ENCODE measurements at places on chromosomes 11 and 22.

DNA sequence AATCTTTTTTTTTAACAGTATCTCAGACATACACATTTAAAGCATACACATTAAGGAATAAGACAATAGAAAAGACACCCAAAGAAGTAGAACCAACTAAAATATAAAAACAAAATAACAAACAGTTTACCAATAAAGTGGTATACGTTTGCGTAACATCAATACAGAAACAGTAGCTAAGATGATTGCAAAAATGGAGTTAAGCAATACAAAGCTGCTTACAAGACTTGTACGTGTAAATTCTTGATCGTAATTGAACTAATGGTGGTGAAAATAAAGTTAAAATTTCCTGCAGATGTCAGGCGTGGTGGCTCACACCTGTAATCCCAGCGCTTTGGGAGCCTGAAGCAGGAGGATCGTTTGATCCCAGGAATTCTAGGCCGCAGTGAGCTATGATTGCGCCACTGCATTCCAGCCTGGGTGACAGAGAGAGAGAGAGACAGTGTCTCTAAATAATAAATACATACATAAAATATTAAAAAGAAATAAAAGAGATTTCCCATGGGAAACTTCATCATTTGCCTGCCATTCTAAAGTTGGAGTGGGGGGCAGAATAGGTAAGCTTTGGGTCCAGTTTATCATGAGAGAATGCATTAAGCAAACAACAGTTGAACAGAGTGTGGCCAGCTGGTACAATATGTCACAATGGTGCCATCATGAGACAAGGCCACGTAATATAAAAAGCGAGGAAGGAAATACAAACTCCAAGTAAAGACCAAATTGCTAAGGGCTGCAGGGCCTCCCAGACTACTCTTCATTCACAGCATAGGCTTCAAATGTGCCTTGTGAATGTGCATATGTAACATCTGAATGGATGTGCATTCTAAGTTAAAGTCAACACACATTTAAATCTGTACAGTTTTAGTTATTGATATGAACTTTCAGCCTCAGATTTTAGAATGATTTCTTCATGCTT is 38.9 kb upstream of the EED start:
- no peak for DNase-seq

GRCh38 chr22:39185601-39186012 is 33.1 kb upstream of the CBX7 start:
- DNase-seq = peak; percentile 90

DNA sequence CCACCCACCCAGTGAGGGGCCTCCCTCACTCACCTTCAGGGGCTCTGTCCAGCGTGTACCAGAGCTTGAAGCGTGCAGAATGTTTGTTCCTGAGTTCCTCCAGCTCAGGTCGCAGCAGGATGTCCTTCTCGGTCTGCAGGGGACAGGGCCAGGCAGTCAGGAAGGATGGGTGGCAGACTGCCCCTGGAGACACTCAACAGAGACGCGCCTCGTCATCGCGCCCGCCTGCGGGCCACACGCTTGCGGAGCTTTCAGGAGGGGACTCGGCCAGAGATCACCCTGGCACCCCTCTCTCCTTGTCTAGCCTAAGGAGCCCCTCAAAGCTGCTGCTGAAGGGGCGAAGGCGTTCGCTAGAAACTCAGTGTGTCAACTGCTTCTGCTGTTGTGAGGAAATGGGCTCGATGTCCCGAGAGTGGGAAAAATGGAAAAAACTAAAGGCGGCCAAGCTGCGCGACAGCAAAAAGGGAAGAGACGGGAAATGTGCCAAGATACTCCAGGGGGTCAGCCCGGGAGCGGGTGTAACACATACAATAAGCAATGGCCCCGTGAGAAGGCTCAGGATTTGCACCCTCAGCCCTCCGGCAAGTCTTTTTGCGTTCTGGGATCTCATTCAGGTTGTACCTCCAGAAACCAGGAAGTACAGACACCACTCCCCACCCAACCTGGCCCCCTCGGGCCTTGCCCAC is 9.2 kb upstream of the POLDIP3 start:
- no peak for DNase-seq

DNA sequence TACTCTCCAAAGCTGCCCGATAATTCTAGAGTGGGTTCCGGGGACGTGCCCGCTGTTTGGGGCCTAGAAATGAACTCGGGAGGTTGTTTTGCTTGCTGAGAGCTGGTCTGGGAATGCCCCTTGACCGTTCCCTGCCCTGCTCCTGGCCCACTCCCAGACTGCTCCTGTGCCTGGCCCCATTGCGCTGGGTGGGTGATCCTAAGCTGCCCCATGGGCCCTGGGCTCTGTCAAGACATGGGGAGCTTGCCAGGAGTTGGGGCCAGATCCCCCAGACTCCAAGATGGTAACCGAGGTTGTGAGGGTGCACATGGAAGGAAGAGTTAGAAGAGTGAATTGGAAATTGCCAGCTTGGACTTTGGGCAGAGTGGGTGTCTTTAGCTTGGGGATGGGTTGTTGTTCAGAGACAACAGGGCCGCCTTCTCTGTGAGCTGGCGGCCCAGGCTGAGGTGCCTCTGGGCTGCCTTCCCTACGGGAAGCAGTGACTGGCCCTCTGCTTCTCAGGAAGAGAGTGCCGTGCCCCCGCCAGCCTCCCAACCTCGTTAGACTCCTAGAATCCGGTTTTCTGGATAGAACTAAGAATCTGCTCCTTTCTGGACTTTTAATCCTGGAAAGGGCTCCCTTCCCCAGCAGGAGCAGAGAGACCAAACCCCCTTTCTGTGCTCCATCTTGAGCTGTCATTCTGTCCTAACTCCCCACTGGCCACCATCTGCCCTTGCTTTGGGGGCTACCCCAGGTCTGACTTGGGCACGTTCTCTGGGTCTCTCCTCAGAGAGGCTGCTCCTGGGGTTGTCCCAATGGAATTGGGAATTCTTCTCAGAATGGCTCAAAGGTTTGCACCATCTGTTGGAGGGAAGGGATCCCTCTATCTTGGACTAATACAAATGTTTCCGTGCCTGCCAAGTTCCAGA is 1.8 kb downstream of the ST3GAL4 start:
- peak; percentile 56 for DNase-seq

DNA sequence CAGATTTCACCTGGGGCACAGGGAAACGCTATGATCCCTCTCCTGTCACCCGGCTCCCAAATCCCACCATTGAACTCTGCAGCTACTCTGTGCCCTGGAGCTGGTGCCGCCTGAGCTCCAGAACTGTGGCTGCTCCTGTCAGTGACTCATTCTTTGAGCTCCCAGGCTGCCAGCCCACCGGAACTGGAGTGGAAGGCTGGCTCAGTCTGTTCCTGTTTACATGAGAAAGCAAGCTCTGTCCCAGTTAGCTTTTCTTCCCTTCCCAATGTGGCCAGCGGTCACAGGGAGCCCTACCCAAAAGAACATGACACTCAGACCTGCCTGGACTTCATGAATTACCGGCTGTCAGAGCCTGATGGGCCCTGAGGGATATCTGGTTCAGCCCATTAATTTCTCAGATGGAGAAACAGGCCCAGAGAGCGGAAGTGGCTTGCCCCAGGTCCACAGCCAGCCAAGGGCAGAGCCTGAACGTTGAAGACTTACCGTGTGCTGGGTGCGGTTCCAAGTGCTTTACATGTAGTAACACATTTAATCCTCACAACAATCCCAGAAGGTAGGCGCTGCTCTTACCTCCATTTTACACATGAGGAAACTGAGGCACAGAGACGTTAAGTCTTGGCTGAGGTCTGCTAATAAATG is 23.8 kb upstream of the IGSF22 start:
- DNase-seq = peak; percentile 78

DNA sequence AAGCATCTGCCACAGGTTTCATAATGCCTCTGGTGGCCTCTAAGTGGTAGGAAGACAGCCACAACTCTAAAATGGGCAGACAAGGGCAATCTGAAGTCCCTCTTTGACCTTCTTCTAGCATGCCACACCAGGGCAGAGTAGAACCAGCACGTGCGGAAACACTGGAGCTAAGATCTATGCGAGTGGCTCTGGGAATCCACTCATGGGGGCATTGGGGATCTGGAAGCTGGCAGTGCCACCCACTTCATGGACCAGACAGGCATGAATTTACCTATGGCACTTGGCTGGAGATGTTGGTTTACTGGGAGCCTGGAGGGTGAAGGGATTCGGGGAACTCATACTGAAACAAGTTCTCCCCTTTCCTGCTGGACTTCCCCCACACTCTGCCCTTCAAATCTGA is 337.4 kb downstream of the MIAT start:
- no peak for DNase-seq

DNA sequence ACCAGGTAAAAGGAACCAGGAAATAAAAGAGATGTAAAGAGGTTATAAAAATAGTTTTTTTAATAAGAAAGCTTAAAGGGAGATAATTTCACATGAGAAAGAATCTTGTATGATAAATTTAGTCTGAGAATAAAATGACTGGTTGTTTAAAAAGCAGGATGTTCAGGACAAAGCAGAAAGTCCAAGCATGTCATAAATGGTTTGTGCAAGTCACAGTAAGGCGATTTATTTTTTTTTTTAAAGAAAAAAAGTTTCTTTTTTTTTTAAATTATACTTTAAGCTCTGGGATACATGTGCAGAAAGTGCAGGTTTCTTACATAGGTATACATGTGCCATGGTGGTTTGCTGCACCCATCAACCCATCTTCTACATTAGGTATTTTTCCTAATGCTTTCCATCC is 30.8 kb downstream of the GLYATL2 start:
- no peak for DNase-seq

- no peak for DNase-seq
These were observed 3.1 kb downstream of the PITPNB start for GRCh38 chr22:27915986-27916385.

DNA sequence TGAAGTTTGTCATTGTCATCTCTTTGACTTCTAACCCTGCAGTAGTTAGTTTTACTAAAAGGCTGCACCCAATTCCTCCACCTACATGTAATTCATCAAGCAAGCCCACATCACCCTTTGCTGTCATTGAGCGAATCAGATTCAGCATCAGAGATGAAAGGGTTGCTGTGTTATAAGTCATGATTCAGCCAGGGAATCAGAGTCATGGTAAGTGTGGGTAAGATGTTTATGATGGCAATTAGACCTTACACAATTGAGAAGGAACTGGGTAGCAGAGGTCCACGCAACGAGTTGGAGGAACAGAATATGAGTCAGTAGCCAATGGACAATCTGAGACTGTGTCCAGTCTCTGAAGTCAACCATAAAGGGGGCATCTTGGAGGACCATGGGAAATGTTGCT is 162.8 kb upstream of the SNX19 start:
- DNase-seq = no peak

GRCh38 chr11:6563121-6563619 is 40.2 kb downstream of the RRP8 start:
- no peak for DNase-seq

GRCh38 chr11:73759610-73760134 is 1.2 kb downstream of the RAB6A start:
- DNase-seq = peak; percentile 40

- no peak for DNase-seq
These were observed 2.4 kb upstream of the CECR2 start for GRCh38 chr22:17366830-17367229.

GRCh38 chr11:8683115-8683807 is 669 bp downstream of the RPL27A start:
- DNase-seq = no peak

- no peak for DNase-seq
These were observed 31.6 kb downstream of the OSBPL5 start for GRCh38 chr11:3133261-3134217.

GRCh38 chr11:97229936-97230335 is 840.1 kb downstream of the JRKL start:
- no peak for DNase-seq

DNA sequence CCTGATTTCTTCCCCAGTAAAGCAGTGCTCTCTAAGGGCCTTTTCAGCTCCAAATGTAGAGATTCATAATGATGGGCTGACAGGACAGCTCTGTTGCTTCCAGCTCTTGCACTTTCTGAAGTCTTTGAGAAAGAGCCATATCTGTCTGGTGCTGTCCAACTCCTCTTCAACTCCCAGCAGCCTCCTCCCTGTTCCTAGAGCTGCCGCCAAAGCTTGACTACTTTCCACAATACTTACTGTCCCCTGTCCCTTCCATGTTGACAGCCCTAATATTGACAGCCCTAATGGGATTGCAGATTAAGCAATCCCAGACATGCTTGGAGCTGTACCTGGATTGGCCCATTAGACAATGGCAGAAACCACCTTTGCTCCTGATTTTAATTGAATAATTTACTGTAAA is 29.6 kb downstream of the INSC start:
- no peak for DNase-seq

DNA sequence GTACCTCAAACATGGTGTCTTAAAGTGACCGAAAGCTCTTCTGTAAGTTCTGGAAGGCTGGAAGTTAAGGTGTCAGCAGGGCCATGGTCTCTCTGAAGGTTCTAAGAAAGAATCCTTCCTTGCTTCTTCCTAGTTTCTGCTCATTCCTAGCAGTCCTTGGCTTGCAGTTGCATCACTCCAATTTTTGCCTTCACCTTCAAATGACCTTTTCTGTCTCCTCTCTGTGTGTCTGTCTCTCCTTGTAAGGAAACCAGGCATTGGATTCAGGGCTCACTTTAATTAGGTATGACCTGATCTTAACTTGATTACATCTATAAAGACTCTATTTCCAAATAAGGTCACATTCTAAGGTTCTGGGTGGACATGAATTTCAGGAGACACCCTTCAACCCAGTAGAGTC is 8.7 kb downstream of the AASDHPPT start:
- DNase-seq = no peak

GRCh38 chr11:85619499-85619898 is 7.6 kb downstream of the DLG2 start:
- DNase-seq = no peak

DNA sequence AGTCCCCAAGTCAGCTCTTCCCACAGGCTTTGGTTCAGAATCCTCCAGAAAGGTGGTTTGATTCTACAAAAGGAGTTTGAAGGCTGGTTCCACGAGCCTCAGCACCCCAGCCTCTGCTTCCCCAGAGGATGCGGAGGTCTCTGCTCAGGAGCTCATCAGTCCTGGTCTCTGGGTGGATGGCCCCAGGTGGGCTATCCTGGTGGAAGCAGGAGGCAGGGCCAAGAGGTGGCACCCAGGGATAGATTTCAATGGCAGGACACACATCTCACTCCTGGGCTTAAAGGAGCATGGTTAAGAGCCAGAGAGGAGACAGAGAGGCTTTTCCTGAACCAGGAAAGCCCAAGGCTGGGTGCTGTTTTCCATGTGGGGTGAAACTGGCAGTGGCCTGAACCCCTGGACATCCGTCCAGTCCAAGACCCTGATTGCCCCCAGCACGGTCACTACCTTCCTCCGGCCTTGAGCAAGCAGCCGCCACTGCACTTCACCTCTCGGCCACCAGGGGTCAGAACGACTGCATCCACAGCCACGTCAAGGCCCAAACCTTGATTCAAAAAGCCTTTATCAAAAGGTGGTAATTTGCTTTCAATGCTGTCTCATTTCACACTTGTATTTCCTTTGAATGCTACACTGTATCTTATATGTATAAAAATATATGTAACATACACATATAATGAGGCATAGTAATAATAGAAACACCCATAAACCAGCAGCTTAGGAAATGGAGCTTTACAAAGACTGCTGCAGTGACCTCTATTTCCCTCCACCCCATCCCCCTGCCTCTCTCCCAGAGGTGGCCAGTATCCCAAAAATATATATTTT is 19.3 kb upstream of the FXYD2 start:
- DNase-seq = peak; percentile 82

Data from GM03348 (cell line).